ENCODE measurements at places on chromosomes 2 and 18.

- no peak for DNase-seq
Observed at GRCh38 chr2:224260372-224261020, 141.4 kb downstream of the FAM124B start.

- DNase-seq = no peak
Observed at GRCh38 chr2:72583376-72583775, 242.5 kb downstream of the EXOC6B start.

DNA sequence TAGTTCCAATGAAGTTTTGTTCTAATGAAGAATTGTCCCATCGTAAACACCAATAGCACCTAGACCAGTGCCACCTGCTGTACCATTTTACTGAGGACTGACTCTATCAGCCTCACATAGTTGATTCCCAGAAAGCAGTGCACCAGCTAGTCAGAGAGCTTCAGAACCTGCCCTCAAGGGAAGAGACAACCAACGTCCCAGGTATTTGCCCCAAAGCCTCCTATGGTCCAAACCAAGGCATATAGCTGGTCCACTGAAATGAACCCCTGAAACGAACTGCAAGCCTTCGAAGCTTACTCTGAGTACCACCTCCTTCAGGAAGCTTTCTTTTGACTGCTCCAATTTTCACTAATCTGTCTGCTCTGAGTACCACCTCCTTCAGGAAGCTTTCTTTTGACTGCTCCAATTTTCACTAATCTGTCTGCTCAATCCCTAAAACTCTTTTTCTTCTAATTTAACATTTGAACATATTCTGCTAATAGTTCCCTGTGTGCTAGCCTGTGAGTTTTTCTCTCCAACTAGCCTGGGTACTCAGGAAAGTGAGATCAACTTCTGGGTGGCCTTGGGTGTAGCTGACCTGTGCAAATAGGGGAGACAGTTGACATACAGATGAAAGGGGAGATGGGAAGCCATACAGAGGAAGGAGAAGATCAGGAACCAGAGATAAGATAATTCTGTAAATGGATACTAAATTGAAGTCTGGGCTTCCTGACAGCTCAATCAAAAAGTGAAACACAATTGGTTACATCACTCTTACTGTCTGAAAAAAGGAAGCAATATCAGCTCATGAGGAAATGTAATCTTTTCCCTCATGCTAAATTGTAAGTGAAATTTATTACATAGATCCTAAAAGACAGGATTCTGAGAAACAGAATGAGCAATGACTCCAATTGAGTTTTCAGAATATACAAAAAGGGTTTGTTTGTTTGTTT is 33.5 kb upstream of the EML4 start:
- DNase-seq = no peak

DNA sequence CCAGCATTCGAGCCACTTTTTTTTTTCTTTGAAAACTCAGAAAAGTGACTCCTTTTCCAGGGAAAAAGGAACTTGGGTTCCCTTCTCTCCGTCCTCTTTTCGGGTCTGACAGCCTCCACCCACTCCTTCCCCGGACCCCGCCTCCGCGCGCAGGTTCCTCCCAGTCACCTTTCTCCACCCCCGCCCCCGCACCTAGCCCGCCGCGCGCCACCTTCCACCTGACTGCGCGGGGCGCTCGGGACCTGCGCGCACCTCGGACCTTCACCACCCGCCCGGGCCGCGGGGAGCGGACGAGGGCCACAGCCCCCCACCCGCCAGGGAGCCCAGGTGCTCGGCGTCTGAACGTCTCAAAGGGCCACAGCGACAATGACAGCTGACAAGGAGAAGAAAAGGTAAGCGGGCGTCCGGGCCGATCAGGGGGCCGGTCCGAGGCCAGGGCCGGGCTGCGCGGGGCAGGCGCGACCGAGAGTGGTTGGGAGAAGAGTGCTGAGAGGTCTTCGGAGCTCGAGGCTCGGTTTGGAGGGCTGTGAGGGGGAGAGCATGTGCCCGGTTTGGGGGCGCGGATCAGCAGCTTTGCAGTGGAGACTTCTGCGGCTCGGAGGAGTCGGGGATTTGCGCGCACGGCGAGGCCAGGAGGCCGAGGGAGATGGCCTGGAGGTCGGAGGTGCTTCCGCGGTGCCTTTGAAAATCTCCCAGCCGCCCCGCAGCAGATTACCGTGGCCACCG is 502 bp downstream of the EPAS1 start:
- peak; percentile 66 for DNase-seq

GRCh38 chr18:40875101-40875615 is 1079.9 kb upstream of the PIK3C3 start:
- no peak for DNase-seq

- DNase-seq = no peak
Observed at GRCh38 chr2:67215214-67216055, 181.7 kb upstream of the ETAA1 start.

DNA sequence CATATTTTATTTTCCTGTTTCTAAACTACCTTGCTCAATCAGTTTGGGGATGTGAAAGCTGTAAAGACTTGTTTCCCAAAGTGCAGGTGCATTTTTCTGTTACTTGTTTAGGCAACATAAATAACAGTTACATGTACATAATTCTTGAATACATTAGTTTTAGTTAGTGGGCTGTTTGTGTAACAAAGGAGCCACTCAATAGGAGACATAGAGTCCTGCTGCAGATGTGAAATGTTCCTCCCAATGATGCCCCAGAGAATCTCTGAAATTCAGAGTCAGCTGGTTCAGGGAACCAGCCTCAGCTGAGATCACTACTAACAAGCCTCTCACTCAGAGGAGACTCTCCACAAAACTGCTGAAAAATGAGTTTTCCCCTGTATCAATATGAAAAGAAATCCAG is 91.5 kb upstream of the TWSG1 start:
- DNase-seq = no peak

DNA sequence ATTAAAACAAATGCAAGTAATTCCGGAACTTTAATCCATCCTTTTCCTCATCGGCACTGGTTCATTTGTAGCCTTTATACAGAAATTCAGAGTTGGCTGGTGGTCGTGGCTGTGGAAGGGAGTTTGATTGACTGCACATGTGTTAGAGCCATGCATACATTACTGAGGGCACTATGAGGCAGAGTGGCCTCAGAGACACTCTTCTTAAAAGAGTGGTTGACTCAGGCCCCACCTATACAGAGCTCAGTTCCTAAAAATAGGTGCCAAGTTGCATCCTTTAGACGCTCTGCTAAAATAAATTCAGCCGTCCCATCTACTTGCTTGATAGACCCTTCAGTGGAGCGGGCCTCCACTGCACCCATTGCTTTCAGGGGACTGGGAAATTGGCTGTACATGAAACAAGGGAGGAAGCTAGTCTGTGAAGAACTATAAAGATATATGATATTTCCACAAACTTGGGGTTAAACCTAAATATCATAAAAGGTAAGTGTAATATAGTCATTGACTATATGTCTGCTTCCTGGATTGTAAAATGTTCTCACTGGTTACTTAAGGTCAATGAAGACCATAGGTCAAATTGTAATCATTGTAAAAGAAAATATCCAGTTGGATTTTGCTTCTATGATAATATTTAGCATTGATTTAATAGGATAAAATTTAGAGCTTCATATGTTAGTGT is 298.9 kb downstream of the XIRP2 start:
- DNase-seq = no peak

GRCh38 chr2:24204505-24204904 is 29.7 kb downstream of the FAM228A start:
- DNase-seq = no peak

GRCh38 chr2:158733430-158733755 is 61.7 kb upstream of the DAPL1 start:
- no peak for DNase-seq

DNA sequence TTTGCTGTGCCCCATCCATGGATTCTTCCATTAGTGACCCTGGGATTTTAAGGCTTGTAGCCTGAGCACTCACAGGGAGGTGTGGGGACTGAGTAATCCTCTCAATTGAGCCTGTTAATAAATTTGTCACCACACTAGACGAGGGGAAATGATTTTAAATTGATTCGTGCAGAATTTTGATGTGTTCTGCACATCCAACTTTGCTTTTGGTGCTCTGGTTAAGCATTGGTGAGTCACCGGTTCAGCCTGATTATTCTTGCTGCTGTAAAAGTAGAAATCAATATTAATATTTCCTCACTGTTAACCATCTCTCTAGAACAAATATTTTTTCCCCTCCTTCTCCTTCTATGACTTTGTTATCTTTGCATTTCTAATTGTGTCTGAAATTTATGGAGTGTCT is 482.0 kb downstream of the TSN start:
- no peak for DNase-seq

DNA sequence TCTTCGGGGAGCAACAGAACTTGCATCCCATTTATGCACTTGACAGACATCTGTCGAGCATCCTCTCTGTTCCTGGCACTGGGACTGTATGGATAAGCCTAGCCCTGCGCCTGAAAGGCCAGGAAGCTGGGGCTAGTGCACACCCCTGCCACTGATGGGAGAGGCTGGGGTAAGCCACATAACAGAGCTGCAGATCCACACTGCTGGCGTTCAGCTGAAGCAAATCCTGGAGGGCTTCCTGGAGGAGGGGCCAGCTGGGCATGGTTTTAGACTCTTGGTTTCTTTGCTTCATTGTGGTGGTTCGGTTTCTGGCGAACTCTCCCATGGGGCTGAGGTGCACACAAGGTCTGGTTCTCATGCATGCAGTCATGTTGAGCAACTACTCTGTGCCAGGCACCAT is 45.5 kb upstream of the FOSL2 start:
- DNase-seq = no peak

GRCh38 chr2:24038786-24039499 is 8.2 kb downstream of the WDCP start:
- no peak for DNase-seq

GRCh38 chr2:50538147-50538546 is 493.8 kb downstream of the NRXN1 start:
- no peak for DNase-seq

DNA sequence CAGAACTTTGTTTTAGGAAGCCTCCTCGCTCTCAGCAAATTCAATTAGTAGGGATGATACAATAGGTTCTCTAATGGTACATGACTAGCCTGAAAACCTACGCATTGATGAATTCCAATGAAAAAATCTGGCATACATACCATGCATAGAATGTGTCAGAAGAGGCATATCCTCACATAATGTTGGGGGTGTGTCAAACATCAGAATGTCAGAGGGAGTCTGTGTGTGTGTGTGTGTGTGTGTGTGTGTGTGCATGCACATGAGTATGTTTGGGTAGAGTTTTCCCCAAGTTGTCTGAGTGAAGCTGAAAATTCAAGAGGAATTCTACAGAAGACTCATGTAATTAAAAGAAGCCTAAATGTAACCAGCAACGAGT is 78.5 kb downstream of the FIGN start:
- DNase-seq = no peak
